ENCODE measurements at places on chromosomes 7 and 10. TPM values are rescaled to one million over a fixed set of nuclear protein-coding genes. Genes with fewer than 3 reads are reported as not detected.

HECW1 gene
- total RNA-seq: not detected

DNA sequence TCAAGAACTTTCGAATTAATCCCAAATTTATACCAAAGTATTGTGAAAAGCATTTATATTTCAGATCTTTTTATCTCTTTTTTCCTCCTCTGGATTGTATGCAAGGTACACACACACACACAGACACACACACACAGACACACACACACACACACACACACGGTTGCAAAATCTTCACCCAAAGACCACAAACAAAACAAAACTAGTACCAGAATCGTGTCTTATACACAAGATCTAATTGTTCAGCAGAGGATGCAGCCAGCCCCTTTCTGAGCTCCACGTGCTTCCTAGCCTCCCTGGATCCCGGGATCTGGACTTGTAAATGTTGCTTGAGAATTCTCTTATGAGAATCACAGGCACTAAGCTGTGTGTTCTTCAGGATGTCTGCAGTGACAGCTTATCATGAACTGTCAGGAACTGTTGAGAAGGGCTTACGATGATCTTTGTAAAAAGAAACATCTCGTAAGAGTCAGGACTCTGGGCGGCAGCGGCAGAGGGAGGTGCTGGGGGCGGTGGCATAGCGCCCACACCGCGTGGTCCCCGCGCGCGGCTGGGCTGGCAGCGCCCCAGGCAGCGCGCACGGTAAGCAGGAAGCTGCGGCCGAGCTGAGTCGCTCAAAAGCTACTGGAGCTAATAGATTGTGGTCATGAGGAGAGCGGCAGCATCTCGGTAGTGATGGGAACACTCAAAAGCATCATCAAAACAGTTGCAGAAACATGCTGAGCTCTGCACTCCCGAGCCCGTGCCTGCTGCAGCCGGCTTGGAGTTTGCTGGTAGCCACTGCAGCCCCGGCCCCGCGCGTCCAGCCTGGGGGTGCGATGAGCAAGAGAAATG is 277.6 kb downstream of the GATA3 start:
- peak; percentile 39 for DNase-seq

GRCh38 chr7:92246360-92247101 is 757 bp downstream of the ANKIB1 start:
- peak; percentile 21 for DNase-seq

DNA sequence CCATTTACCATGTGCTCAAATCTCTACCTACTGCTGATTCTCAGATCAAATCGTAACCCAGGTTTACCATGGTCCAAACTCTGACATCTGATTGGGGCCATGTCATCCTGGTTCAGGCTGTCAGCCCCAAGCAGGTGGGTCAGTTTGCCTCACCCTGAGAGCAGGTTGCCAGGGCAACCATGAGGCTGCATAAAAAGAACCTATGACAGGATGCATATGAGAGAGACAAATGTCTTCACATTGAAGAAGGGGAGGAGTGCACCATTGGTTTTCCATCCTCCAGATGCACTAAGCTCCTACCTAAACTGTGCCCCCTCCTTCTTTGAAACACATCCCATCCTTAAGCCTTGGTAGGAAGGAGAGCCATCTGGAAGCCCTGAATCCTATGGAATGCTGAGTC is 10.2 kb downstream of the PRSS1 start:
- DNase-seq: no peak

PLXDC2 gene
- total RNA-seq: 19.8 TPM

DNA sequence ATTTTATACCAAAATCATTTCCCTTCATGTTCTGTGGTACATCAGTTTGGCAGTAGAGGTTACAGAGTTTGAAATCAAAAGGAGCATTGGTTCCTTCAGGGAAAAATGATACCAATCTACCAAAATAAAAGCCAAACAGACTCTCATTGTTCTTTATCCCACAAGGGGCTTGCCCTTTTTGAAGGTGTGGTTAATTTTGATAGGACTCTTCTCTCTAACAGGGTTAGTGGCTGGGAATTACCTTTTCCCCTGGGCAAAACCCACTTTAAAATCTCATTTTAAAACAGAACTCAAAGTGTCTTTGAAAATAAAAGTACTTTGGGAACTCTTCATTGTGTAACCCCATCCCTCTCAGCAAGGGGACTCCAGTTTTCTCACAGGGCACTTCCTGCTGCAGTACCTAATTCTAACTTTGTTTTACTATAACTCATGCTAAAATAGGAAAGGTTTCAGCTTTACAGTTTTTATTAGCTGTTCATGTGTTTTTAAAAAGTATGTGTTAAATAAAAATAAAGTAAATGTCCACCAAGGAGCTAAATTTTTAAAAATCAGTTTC is 30.6 kb downstream of the SMNDC1 start:
- no peak for DNase-seq

TMEM130 gene
- total RNA-seq: not detected

VIPR2 gene
- 8.5 TPM for total RNA-seq

- no peak for DNase-seq
Observed at GRCh38 chr10:72952189-72952588, 2.4 kb downstream of the PLA2G12B start.

DNA sequence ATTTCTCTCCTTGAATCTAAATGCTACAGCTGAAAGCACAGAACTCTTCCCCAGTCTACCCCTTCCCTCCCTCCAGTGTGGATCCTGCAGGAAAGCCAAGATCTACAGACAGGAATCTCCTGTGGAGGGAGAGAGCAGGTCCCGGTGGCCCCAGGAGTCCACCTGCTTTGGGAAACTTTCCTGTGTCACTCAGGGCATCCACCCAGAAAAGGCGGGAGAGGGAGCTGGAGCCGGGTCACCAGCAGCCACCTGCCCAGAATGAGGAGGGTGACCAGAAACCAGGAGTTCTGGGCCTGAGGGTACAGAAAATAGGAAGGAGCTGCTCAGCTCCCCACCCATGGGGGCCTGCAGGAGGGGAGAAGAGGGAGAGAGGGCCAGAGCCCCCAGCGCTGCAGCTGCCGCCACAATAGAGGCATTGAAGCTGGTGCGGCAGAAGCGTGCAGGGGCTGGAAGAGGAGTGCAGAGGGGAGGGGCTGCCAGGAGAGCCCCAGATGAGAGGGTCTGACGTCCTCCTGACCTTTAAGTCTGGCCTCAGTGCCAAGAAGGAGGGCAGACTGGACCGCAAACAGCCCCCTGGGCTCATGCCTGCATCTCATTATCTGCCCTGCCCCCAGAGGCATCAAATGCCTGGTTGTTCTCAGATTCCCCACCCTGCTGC is 56.3 kb upstream of the TMEM72 start:
- no peak for DNase-seq

PRRT4 gene
- total RNA-seq: 7.1 TPM

GRCh38 chr10:71718165-71718698 is 1.3 kb downstream of the C10orf105 start:
- no peak for DNase-seq

DNA sequence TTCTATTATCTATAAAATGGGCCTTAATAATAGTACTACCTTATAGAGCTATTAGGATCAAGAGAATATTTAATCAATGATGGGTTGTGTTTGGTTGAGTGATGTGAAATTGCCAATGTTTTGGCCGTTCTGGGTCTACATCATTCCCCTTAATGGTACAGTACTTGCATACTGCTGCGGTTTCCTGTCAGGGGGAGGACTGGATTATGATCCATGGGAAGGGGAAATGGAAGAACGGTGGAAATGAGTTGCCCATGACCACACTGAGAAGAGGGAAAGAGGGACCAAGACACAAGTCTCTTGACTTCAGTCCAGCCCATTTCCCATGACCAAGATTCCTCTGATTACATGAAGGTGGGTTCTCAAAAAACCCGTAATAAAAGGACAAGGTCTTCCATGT is 999 bp upstream of the MRPS24 start:
- DNase-seq: no peak

- peak; percentile 85 for DNase-seq
Observed at GRCh38 chr10:14604181-14605142, 170.2 kb downstream of the FAM107B start.

DNA sequence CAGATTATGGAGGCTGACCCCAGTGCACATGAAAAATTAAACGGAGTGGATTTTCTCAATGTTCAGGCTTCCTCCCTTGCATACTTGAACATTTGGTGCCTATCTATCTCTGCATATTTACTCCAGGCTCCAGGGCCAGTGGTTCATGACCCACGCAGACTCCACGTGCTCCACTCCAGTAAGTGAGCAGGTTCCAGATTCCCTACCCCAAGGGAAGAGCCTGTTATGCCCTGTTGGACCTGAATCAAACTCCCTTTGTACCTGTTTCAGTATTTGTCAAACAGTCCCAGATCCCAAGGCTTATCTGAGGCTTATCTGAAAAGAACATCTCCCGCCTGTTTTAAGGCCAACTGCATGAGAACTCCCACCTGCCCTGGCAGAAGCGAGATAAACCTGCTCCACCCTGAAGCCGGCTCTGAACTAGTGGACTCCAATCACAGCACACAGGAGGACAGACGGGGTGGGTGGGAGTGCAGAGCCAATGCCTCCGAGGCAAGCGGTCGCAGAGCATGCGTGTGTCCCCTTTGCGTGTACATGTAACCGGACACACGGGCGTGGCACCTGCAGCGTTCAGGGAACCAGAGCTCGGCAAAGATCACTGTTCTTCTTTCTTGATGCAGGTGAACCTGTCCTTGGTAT is 2.3 kb upstream of the FUOM start:
- no peak for DNase-seq

- no peak for DNase-seq
Observed at GRCh38 chr10:124739986-124740368, 4.2 kb downstream of the FAM53B start.

- DNase-seq: no peak
Observed at GRCh38 chr7:98091061-98091460, 15.6 kb upstream of the LMTK2 start.

TMEM243 gene
- 11.9 TPM for total RNA-seq

DNA sequence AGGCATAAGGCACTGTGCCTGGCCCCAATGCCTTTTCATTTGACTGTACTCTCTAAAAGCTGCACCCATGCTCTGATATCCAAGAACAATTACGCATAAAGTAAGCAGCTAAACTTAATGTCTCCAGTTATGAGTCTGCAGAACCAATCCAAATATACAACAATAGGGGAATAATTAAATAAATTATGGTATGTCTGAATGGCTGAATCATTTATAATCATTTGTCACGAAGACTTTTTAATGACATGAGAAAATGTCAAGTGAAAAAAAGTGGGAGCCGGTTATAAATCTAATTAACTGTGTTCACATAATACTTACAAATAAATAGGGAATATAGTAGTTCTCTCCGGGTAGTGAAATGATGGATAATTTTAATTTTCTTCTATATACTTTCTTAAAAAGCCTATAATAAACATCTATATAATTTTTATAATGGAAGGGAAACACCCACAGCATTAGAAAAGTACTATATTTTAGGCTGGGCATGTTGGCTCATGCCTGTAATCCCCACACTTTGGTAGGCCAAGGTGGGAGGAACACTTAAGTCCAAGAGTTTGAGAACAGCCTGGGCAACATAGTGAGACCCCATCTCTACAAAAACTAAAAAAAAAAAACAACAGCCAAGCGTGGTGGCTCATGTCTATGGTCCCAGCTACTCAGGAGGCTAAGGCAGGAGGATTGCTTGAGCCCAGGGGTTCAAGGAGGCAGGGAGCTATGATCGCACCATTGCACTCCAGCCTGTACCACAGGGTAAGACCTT is 14.2 kb downstream of the SLC37A3 start:
- DNase-seq: no peak

- DNase-seq: no peak
Observed at GRCh38 chr10:43376828-43377423, 5.5 kb downstream of the FXYD4 start.

GRCh38 chr10:132737390-132738048 is 48.4 kb downstream of the NKX6-2 start:
- DNase-seq: no peak

AKR1C8 gene
- total RNA-seq: 0.68 TPM

SMARCD3 gene
- 107 TPM for total RNA-seq

DNA sequence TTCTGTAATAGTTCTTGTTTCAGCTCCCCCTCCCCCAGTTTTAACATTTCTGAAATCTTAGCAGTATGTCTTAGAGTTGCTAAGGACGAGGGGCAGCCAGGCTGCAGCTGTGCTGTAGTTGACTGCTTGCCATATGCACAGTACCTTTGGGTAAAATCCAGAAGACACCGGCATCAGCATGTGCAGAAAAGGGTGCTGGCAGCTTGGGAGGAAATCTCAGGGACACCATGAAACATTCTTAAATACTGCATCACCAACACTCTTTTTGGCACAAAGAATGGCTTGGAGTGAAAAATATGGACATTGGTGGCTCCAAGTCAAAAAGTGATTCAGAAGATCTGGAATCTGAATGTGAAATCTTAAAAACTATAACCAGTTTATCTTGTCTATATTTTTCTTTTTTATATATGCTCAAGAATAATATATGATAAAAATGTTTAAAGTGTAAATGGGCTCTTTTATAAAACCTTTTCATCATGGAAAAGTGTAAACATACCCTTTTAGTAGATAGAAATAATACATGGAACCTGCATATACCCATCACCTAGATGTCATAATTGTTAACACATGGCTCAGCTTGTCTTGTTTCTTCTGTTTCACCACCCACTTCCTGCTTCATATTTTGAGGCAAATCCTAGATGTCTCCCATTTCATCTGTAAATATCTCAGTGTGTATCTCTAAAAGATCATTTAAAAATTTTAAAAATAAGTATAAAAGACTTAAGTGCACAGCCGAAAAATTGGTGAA is 34.4 kb upstream of the ARMS2 start:
- no peak for DNase-seq

TMEM176B gene
- 241 TPM for total RNA-seq

- DNase-seq: no peak
Observed at GRCh38 chr7:131747658-131748232, 191.3 kb upstream of the PODXL start.

DNA sequence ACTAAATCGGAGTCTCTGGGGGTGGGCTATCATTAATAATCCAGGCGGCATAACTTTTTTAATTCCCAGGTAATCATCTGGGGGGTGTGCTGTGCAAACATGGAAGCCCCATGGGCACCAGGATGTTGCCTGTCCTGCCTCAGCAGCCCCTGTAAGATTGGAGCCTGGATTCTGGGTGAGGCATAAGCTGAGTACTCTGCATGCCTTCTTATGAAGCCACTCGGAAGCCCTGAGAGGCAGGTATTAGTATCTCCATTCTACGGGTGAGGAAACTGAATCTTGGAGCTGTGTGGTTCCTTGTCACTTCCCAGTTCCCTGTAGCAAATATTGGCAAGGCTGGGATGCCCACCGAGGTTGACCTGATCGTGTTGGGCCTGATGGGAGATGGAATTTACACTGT is 7.4 kb upstream of the OPN4 start:
- no peak for DNase-seq

All from left cardiac atrium (tissue), 4 donors.